ENCODE measurements at places on chromosomes 7 and 10.

- DNase-seq: peak; percentile 4
Observed at GRCh38 chr7:29989257-29989995, at the start of gene SCRN1. SCRN1 (minus strand) TSS chr7:29989801; CDS start chr7:29969067, 20,734 bp downstream.

- peak; percentile 20 for DNase-seq
Observed at GRCh38 chr7:42596737-42597136, 315.1 kb downstream of the C7orf25 start.

GRCh38 chr10:108545921-108546320, 1377.4 kb downstream of the XPNPEP1 start:
- no peak for DNase-seq

DNA sequence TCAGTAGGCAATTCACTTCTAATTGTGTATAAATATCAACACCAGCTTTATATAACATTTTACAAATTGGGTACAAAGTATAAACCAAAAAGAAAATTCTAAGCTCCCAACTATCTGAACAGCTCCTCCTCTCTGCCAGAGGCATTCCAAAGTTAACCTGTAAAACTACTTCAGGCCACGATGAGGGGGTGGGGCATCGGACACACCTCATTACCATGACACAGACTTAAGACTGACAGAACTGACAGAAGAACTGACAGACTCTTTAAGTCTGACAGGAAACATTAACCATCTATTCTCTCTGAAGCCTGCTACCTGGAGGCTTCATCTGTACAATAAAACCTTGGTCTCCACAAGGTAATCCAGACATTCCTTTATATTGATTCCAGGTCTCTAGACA, 12.3 kb downstream of the ESYT2 start:
- DNase-seq: peak; percentile 58

- no peak for DNase-seq
Observed at GRCh38 chr10:58698777-58699356, 186.2 kb downstream of the BICC1 start.

All from MCF 10A (cell line).